ENCODE measurements at places on chromosomes 11 and 22. TPM values are rescaled to one million over a fixed set of nuclear protein-coding genes. Genes with fewer than 3 reads are reported as not detected.
A peak's percentile ranks its signal among the peaks of the same experiment; 100 is the strongest.

The ZPR1 gene
- 79.1 TPM for total RNA-seq

The FSHB gene
- not detected for total RNA-seq

The OR8B2 gene
- not detected for total RNA-seq

The IGF2 gene
- total RNA-seq, result 148 TPM

The THY1 gene
- 33.4 TPM for total RNA-seq

The WBP2NL gene
- total RNA-seq, result 0.61 TPM

The GLYAT gene
- 6.4 TPM for total RNA-seq

- no peak for DNase-seq
These were observed 651.1 kb downstream of the METTL15 start for GRCh38 chr11:28759311-28759710.

GRCh38 chr11:71580057-71581003 is 2.3 kb downstream of the KRTAP5-11 start:
- DNase-seq, result no peak

DNA sequence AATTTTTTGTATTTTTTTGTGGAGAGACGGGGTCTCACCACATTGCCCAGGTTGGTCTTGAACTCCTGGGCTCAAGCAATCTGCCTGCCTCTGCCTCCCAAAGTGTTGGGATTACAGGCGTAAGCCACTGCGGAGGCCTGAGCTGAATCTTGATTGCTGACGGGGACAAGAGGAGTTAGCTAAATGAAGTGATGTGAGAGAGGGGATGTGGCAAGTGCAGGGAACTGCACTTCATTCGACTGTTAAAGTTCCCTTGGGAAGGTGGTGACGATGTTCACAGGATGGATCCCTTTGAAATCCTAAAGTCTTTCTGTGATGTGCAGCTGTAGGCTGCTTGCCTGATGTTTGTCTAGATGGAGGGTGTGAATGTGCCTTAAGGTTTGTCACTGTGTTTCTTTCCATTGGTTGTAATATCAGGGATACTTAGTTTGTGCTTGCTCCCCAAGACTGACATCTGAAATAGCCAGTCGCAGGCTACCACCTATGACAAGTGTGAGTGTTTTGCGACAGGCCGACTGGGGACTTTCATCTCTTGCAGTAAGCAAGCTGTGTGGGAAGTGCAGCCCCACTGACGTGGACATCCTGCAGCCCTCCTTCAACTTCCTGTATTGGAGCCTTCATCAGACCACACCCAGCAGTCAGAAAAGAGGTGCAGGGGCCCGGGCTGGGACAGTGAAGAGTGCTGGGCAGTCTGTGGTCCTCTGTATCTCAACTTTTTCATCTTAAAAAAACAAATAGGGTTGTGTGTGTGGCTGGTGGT is 19.6 kb upstream of the CCDC134 start:
- DNase-seq, result no peak

GRCh38 chr11:1310318-1310687 is 871 bp upstream of the TOLLIP start:
- DNase-seq, result no peak

DNA sequence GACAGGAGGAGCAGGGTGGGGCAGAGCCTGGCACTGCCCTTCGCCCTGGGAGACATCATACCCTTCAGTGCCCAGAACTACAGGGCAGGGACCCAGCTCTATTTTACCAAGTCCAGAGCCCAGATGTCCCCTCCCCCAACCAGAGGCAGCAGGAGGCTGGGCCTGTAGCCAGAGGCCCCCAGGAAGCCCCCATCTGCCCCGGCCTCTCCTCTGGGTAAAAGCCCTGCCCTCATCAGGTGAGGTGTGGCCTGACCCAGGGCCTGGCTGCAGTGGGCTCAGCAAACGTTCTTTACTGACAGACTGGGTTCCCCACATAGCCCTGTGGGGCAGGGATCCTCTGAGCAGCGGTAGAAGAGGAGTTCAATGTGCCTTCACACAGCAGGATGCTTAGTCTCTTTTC is 51.8 kb upstream of the SLC22A12 start:
- DNase-seq, result no peak

DNA sequence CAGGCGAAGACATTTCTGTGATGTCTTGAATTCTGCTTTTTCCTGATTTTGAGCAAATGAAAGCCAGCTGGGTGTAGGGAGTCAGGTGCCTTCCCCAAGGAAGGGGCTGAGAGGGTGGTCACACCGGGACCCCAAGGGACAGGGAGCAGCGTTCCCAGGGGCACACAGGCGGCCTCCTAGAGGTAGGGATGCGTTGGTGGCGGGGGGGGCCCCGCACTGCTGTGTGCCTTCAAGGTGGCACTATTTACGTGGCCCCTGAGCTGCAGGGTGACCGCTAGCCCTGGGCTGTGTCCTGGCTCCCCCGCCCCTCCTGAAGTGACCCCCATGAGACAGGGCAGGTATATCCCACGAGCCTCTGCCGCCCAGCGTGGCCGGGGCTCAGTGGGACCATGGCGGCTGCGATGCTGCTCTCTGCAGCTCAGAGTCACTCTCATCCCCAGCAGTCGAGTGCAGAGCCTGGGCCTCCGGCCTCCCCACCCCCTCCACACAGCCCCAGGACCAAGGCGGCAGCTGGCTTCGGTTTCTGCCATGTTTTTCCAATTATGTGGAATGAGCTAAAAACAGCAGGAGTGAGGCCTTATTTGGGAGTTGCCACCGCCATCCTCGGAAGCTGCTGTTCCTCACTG is 60.9 kb downstream of the LRP5 start:
- DNase-seq, result no peak

DNA sequence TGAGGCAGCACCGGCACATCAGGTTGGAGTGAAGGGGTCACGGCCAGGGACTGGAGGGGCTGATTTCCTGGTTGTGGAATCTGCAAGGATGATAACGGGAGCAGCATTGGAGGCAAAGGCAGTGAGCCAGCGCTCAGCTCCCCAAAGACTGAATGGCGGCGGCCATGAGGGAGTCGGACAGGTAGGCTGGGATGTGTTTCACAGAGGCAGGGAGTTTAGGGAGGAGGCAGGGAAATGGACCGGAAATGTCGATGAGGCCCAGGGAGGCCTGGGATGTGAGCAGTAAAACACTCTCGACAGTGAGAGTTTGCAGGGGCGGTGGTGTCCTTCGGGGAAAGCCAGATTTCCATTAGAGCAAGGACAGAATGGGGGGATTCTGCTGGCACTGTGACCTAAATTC is 64.2 kb upstream of the EIF3D start:
- DNase-seq, result no peak

GRCh38 chr11:122116591-122116990 is 576 bp upstream of the BLID start:
- DNase-seq, result no peak

- DNase-seq, result peak; percentile 62
These were observed 12.9 kb downstream of the ADORA2A start for GRCh38 chr22:24440270-24440717.

GRCh38 chr11:128098781-128099180 is 488.6 kb downstream of the ETS1 start:
- DNase-seq, result no peak

DNA sequence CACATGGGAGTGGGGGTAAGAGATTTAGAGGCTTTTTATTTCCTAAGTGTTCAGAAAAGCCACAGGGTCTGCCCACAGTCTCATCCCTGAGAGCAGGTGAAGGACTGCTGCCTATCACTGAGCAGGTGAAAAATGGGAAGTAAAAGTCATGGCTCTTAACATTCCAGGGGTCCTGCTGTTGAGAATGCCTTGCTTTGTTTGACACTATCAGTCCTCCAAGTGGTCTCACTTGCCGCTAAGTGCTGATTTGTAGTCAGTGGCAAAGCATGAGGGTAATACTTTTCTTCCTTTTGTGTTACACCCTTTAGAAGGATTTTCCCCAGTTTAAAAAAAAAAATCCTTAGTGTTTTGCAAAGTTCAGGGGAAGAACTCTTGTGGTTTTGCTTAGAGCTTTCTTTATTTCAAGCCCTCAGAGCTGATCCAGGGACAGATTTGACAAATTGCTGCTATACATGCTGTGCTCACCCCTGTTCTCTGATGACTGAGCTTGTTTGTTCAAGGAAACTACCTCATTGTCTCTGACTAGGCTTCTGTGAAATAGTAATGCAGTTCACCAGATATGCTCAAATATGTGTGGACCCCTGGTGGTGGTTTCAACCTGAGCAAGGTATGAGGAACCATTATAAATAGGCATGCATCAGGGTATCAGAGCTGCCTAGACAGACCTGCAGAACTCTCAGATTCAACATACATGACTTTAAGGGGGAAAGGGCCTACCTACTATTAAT is 141.0 kb downstream of the ARHGAP42 start:
- no peak for DNase-seq

DNA sequence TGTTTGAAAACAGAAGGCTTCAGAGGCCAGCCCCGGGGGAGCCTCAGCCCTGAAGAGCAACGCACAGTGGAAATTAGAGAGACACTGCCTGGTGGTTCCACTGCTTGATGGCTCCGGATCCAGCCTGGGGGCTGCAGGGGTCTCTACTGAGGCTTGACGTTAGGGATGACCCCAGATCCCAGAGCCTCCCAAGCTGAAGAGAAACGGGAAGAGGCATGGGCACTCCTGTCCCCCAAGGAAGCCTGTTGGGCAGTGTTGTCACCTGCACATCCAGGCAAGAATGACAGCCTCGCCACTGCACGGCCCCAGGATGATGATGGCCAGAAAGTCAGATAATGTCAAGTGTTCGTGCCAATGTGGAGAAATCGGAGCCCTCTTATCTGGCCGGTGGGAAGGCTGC is 56.8 kb upstream of the FGF3 start:
- peak; percentile 71 for DNase-seq

- no peak for DNase-seq
These were observed 4.7 kb downstream of the PITPNM1 start for GRCh38 chr11:67500484-67500821.

DNA sequence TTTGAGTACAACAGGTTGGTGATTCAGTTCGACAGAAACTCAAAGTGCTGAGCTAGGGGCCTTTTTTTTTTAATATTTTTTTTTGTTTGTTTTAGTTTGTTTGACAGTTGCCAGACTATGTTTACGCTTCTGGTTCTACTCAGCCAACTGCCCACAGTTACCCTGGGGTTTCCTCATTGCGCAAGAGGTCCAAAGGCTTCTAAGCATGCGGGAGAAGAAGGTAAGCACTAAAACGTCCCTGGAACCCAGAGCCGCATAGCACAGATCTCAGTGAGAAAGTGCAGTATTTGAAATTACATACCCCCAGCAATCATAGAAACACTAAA is 649 bp downstream of the PRRG4 start:
- no peak for DNase-seq

DNA sequence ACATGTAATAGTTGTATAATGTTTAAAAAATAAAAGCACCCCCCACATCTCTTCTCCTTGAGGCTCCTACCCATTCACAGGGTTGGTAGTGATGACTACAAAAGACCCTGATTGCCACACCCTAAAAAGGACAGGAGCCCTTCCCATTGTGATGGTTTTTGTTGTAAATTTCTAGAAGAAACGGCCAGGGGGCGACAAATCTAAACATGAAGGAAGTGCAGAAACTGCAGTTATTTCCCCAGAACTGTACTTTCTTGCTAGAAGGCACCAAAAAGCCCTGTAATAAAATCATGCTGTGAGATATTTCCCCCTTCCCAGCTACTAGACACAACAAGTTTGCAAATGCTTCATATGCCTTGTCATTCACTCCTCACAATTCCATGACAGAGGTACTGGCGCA is 10.8 kb downstream of the PRR5L start:
- no peak for DNase-seq

DNA sequence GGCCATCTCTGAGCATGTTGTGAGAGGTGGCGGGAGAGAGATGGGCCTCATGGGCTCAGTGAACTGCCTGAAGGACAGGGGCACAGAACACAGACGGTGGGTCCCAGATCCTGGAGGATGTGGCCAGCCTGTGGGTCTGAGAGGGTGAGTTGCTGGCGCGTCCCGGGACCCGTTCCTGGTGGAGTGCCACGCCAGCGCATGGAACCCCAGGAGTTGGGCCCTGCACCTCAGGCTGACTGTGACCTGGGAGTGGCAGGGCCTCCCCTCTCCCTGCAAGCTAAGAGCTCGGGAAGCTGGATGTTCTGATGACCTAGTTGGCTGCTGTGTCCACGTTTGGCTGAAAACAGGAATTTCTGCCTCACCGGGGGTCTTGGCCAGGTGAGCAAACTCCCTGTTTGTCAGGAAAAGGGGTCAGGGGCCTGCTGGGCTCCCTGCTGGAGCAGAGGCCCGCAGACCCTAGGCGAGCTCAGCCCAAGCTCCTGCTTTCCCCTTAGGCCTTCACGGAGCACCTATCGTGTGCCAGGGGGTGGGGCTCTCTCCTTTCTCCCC is 15.0 kb downstream of the LRRC32 start:
- DNase-seq, result peak; percentile 67

GRCh38 chr11:1161410-1162137 is 3.8 kb downstream of the MUC5AC start:
- peak; percentile 80 for DNase-seq

DNA sequence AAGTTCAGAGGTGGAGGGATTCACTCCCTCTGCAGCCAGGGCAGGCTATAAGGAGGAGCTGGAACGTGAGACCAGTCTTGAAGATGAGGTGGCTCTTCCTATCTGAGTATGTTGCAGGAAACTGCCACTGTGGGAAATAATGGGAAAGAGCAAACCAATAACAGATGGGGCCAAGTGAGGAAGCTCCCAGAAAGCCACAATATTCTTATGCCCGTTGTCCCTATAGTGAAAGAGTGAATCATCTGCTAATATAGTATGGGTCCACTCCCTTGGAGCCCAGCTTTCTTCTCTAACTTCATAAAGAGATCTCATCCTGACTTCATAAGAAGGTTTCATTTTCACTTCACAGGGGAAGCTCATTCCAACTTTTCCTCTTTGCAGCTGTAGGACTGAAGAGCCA is 206.4 kb downstream of the BLID start:
- no peak for DNase-seq

DNA sequence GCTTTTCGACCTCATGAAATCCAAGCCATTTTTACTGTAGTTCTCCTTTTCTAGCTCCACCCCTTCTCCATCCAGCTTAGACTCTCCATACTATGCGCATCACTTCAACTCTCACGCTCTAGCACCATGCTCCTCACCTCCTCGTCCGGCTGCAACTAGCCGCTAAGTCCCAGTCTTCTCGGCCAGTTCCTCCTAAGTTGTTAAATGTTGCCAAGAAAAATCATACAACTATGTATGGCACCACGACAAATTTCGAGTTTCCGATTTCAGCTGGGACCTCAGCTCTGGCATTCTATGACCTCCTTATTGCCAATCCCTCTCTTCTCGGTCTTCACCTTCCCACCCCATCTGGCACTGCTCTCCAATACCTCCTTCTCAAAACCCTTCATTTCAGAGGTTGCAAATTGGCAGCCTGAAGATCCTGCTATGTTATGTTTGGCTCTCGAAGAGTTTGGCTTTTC is 1.0 kb downstream of the ZNF70 start:
- no peak for DNase-seq
